ENCODE measurements at places on chromosomes 11 and 22. TPM values are rescaled to one million over a fixed set of nuclear protein-coding genes. Genes with fewer than 3 reads are reported as not detected.

Gene OR2D2
- not detected for total RNA-seq

Gene BACE1
- 33.4 TPM for total RNA-seq

Gene RAB39A
- not detected for total RNA-seq

Gene CCDC87
- 0.45 TPM for total RNA-seq

Gene OR51B4
- total RNA-seq = not detected

Gene YWHAH
- 169 TPM for total RNA-seq

Gene PGM2L1
- total RNA-seq = 4.2 TPM

Gene TLCD5
- total RNA-seq = 6.4 TPM

Gene CEP126
- 3.9 TPM for total RNA-seq

Gene TANGO2
- 41.7 TPM for total RNA-seq

Gene TMPRSS6
- not detected for total RNA-seq

Gene MOGAT2
- not detected for total RNA-seq

Gene ZP1
- total RNA-seq = not detected

Gene KIF18A
- 0.82 TPM for total RNA-seq

Gene MISFA
- 2.8 TPM for total RNA-seq

Gene CTSW
- not detected for total RNA-seq

Gene ACRV1
- total RNA-seq = not detected

Gene GTSE1
- 13.4 TPM for total RNA-seq

Gene CCDC89
- total RNA-seq = 7.9 TPM

Gene XKR3
- not detected for total RNA-seq

Gene RIMBP3C
- total RNA-seq = 0.63 TPM

Gene SLCO2B1
- total RNA-seq = 2.0 TPM

Gene IGSF9B
- 1.7 TPM for total RNA-seq

Gene MPZL2
- 0.36 TPM for total RNA-seq

Gene IGLL1
- not detected for total RNA-seq

Gene CADM1
- total RNA-seq = 0.45 TPM

Gene OR10A2
- total RNA-seq = not detected

Gene SLC5A1
- total RNA-seq = under 0.01 TPM

Gene CHRNA10
- total RNA-seq = 1.1 TPM
